MV-4-11 (cell line): ENCODE measurements at places on chromosomes 13 and 19.

DNA sequence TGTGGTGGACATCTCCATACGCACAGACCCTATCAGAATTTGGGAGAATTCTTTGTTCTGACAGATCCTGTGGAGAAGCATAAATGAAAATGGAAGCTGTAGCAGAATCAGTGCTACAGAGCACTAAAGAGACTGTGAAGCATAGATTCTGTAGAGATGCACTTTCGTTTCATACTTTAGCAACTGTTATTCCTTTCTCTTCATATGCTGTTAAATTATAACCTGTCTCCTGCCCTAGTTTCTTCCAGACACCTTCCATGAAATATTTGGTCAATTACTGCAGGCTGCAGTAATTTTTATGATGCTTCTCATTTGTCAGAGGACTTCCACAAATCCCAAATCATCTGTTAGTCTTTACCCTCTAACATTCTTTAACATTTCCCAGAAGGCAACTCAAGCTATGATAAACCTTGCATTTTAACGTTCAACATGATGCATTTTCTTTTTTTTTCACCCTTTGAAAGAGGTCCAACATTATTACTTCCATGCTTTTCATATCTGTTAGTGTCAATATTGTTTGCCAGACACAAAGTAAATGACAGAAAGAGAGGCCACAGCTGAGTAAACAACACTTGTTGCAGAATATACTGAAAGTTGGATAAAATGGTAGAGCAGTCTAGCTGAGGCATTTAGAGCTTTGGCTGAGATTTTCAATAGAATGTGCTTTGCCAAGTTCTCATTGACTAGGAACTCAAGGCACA, 412.7 kb downstream of the LMO7 start:
- DNase-seq: no peak

- peak; percentile 72 for DNase-seq
Measured at GRCh38 chr13:24214528-24214927, 54.0 kb downstream of the SPATA13 start.

DNA sequence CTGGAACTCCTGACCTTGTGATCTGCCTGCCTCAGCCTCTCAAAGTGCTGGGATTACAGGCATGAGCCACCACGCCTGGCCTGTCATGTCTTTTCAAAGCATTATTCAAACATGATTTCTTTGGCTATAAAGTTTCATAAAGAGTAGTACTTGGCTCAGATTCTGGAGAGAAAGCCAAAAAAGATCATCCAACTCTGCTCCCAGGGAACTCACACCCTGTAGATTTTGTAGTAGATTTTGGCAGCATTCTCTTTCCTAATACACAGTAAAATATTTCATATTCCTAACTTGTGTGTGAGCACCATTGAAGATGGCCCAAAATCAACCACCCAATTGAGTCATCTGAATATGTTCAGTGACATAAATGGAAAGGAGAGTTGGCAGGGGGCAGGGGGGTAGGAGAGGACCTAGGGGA, 48.4 kb downstream of the CAB39L start:
- no peak for DNase-seq

GRCh38 chr19:16586991-16587832, 15.0 kb upstream of the SLC35E1 start:
- DNase-seq: no peak

DNA sequence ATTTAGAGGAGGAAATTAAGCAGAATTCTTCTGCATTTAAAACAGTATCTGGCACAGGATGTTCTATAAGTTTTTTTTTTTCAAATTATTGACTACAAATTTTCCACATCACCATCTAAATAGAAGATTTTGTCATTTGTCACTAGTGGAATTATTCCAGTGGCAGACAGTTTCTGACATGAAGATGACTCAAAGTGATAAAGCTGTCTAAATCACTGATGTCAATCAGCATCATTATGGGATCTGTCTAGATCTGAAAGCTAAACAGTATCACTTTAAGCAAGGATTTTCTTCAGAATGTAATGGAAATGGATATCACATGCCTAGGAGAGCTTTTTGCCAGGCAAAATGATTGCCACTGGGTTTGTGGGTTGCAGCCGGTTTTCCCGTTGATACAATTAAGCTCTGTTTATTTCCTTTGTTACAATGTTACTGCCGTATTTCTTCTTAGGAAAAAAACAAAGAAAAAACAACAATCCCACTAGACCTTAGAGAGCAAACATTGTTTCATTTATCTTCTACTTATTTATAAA, 1657.0 kb upstream of the PRR20A start:
- DNase-seq: no peak

GRCh38 chr13:97548138-97548537, 114.2 kb downstream of the RAP2A start:
- DNase-seq: no peak

GRCh38 chr19:38661996-38662395, 14.5 kb downstream of the ACTN4 start:
- DNase-seq: no peak

DNA sequence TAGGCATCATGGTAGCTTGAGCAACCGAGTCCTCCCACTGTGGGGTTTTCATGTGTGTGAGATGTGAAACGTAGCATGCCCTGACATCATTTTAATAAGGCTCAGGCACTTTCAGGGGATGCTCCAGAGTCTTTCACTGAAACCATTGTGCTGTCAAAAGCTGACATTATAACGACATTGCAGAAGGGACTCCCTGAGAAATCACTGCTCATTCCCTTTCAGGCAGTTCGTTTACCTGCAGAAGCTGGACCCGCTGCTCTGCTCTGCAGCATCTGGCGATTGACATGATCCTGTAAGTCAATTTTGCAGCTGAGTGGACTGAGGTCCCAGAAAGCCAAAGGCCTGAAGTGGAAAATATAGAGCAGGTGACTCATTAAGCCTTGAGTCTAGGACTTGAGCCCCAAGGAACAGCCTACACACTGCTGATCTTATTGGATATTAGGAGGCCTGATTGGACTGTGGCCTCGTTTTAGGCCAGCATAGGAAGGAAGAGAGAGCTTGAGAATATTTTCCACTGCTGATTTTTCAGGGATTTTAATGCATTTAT, 54.0 kb upstream of the CNMD start:
- no peak for DNase-seq

DNA sequence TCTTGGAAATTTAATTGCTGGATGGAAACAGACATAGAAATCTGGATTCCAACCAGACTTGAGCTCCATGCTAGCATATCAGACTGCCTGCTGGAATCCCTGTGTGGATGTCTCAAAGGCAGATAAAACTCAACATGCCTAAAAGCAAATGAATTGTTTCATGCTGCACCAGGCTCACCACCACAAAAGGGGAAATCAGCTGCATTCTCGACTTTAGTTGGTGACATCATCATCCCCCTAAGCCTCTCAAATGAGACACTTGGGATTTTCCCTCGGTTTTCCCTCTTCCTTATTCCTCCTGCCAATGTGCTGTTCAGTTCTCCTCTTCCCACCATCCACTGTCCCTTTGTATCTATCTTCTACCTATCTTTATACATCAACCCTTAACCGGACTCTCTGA, 134.3 kb downstream of the ZDHHC20 start:
- DNase-seq: peak; percentile 41

- DNase-seq: no peak
Measured at GRCh38 chr13:104953588-104953987, 1581.9 kb downstream of the EFNB2 start.

- DNase-seq: no peak
Measured at GRCh38 chr13:54449922-54450321, 1421.3 kb downstream of the OLFM4 start.

DNA sequence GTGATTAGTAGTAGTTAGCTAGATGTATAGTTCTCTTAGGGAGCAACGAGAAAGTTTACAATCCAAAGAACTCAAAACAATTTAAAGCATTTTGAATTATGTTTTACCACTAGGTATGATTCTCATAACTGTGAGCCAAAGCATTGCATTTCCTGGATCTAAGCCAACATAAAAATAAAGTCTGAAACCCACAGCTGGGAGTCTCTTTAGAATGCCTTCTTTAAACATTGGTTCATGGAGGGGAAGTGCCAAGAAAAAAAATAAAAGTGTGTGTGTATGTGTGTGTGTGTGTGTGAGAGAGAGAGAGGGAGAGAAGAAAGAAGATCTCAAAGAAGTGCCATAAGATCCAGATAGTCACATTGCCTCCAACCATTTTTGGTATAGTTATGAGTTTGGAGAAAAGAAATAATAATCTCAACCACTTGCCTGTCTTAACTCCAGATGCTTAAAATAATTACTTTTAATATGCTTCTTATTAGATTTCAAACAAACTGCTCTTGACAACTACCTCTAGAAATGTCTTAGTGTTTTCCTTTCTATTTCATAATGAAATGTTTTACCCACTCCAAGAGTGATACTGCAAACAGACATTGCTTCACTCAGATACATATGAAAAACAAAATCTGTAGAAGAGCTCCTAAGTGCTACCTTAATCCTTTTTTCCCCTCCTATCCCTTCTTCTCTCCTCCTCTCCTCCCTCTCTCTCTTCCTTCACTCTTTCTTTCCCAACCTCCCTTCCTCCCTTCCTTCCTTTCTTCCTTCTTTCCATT, 554.1 kb downstream of the KCTD12 start:
- DNase-seq: peak; percentile 76

- DNase-seq: no peak
Measured at GRCh38 chr19:36059180-36059910, 4.6 kb downstream of the WDR62 start.

DNA sequence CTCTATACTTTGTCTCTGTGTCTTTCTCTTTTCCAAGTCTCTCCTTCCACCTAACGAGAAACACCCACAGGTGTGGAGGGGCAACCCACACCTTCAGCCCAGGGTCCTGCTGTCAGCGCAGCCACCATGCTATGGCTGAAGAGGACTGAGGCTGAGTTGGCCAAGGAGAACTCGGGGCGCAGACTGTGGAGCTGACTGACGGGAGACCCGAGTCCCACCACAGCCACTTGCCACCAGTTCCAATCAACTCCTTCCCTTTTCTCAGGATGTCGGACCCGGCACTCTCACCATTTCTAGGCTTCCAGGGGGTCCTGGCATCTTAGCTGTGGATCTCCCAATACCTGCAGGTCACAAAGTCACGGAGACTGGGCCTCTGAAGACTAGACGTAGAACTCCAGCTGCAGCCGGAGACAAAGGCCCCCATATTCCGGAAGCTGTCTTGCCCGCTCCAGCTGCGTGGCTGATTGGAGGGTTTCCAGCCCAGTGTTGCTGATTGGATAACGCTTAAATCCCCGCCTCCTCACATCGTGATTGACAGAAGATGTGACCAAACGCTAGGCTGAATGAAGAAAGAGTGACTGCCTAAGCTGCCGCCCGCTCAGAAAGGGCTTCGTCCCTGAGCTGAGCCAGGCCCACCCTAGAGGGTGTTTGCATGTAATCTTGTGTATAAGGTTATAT, 63.6 kb downstream of the ZNF429 start:
- no peak for DNase-seq

DNA sequence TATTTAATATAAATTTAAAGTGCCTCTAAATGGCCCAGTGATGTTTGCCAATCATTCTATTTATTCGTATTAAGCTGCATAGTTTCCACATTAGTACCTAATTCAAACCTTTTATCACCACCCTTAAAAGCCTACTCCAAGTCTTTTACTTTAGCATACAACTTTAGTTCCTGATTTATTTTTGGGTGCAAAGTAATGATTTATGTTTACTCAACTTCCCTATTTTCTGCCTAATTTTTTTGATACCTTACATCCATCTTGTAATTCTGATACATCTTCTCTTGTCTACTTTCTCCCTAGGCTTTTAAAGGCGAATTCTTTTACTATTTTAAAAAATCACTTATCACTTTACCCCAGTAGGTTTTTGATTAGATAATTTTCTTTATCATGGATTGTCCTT, 2651.1 kb upstream of the PCDH20 start:
- no peak for DNase-seq

GRCh38 chr19:54345938-54346386, 7.0 kb upstream of the LILRA4 start:
- DNase-seq: peak; percentile 97

DNA sequence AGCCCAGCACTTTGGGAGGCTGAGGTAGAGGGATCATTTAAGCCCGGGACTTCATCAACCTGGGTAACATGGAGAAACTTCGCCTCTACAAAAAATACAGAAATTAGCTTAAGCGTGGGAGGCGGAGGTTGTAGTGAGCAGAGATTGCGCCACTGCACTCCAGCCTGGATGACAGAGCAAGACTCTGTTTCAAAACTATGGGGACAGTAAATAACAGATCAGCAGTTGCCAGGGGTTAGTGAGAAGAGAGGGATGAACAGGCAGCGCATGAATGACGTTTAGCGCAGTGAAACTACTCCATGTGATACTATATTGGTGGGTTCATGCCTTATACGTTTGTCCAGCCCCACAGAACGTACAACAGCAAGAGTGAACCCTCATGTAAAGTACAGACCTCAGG, 7.1 kb upstream of the ICAM3 start:
- peak; percentile 94 for DNase-seq

DNA sequence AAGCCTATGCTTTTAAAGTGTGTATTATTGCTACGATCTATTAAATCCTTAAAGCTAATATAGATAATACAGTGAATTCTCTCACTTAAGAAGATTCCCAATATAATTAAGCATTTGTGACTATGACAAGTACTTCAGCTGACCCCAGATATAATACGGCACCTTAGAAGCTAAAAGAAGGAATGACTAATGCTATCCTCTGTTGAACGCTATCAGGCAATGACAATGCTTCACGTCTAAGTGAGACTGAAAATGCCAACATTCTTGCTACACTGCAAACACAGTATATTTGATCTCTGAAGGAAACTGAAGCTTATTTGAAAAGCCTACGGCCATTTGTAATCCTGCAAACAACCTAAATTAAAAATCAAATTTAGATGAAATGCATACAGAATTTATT, 19.7 kb downstream of the VWA8 start:
- no peak for DNase-seq

GRCh38 chr13:92575777-92576176, 650.8 kb upstream of the GPC6 start:
- no peak for DNase-seq

DNA sequence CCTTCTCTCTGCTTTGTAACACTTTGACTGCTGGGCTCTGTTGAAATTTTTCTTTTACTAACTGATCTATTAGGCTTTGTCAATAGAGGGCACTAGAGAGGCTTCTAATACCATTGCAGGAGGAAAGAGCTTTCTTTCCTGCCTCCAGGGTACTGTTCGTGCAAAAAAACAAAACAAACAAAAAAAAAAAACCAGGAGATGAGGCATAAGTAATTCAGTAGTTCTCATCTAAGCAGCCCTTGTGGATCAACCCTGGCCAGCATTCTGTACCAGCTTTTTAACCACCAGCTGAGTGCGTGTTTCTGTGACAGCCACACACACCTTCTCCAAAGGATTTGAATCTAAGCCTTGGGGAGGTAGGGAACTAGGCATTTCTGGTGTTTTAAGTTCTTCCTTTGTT, 1707.6 kb upstream of the SLC10A2 start:
- peak; percentile 65 for DNase-seq

DNA sequence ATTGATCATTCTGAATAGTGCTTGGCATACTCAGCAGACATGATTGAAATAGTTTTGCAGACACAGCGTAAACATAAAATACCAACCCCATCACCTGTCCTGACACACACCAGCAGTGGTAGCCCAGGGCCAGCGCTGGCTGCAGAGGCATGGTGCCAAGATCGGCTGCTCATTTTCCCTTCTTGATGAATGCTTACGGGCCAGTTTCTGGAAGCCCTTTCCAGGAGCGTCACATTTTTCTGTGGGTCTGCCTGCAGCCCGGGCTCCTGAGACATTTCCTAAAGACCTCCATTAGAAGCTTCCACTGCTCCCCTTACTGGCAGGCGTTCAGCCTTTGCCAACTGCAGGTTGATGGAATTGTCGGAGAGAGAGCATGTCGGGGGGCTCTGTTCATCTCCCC, 48.6 kb downstream of the CHST8 start:
- DNase-seq: no peak
